ENCODE measurements at places on chromosomes 6 and 20. TPM values are rescaled to one million over a fixed set of nuclear protein-coding genes. Genes with fewer than 3 reads are reported as not detected.

Gene ADGRF4
- total RNA-seq, result not detected

DNA sequence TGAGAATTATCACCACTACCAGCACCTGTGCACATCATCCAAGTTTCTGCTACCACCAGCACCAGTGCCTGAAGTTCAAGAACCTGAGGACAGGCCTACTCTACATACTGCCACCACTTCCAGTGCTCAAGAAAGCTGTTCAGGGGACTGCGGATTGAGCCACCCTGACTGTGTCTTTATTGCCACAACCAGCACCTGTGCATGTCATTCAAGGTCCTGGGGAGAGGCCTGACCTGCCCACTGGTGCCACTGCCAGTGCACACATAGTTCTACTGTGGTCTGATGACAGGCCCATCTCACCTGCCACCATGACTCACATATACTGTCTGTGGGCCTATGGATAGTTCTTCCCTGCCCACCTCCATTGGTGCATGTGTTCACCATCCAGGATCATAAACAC is 559.4 kb downstream of the COL12A1 start:
- no peak overlapping the region for H3K27ac ChIP-seq
- H3K4me1 ChIP-seq, result no peaks in the 10 kb centered on the region
- DNase-seq, result no peak
- no peaks in the 10 kb centered on the region for H3K27me3 ChIP-seq
- no peaks in the 10 kb centered on the region for H3K36me3 ChIP-seq

Gene PRICKLE4
- total RNA-seq, result not detected

Gene FRK
- total RNA-seq, result 0.02 TPM

Data from T-helper 17 cell (primary cell).